ENCODE measurements at places on chromosomes 2 and 18. TPM values are rescaled to one million over a fixed set of nuclear protein-coding genes. Genes with fewer than 3 reads are reported as not detected.

DNA sequence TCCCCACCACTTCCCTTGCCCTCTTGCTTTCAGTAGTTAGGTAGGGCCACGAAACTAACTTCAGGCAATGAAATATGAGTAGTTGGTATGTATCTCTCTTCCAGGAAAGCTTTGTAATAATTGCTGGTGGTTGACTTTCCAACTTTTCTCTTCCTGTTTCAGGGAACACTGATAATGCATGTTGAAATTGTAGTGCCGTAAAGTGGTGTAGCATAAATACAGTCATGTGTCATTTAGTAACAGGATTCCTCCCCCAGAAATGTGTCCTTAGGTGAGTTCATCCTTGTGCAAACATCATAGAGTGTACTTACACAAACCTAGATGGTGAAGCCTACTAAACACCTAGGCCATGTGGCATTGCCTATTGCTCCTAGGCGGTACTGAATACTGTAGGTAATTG lies 429.2 kb downstream of the PID1 start:
- H3K27me3 ChIP-seq, result no peaks in the 10 kb centered on the region
- no peak overlapping the region for H3K27ac ChIP-seq
- H3K36me3 ChIP-seq, result no peaks in the 10 kb centered on the region
- H3K4me1 ChIP-seq, result no peaks in the 10 kb centered on the region
- DNase-seq, result no peak

DNA sequence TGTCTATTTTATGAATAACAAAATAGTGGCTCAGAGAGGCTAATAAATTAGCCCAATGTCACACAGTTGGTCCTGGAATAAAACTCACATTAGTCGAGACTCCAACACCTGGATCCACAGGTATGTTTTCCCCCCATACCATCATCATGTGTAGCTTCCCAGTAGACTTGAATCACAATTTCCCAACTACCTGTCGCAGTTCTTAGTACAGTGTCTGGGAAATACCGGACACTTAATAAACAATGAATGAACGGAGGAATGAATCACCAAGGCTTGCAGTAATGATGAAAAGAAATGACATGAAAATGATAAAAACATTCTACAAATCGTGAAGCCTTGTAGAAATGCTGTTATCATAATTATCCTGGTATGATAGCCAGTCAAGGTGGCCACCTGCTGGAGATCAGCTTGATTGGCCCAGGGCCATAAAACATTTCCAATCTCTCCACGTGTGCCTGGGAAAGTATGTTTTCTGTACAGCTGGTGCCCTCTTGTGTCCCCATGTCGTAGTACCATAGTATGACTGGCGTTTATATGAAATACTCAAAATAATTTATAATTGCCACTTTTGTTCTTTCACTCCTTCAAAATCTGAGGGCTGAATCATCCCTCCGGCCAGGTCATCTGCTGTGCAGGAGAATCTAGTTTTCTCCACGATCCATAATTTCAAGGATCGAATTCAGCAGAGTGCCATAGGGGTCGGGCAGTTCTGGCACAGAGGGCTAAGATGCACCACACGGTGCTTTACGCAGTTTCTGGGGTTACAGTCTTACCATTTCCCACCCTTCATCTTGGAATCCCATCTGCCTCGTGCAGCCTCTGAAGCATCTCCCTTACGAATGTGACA lies 95.4 kb downstream of the LAMA1 start:
- no peaks in the 10 kb centered on the region for H3K36me3 ChIP-seq
- H3K27me3 ChIP-seq, result no peaks in the 10 kb centered on the region
- H3K27ac ChIP-seq, result no peak overlapping the region
- no peaks in the 10 kb centered on the region for H3K4me1 ChIP-seq

- no peaks in the 10 kb centered on the region for H3K4me1 ChIP-seq
- peaks cover 11% of the 10 kb centered on the region for H3K27me3 ChIP-seq
- H3K27ac ChIP-seq, result no peak overlapping the region
- no peak for DNase-seq
Observed at GRCh38 chr2:240249423-240250149, 109.1 kb upstream of the OTOS start.

GRCh38 chr2:42071791-42072190 lies 24.0 kb downstream of the PKDCC start:
- no peak overlapping the region for H3K4me3 ChIP-seq
- H3K27ac ChIP-seq, result no peak overlapping the region
- H3K36me3 ChIP-seq, result no peaks in the 10 kb centered on the region

- no peak overlapping the region for H3K4me3 ChIP-seq
- H3K27me3 ChIP-seq, result peaks cover 2% of the 10 kb centered on the region
- no peak for DNase-seq
- peaks cover 3% of the 10 kb centered on the region for H3K36me3 ChIP-seq
- no peaks in the 10 kb centered on the region for H3K4me1 ChIP-seq
Observed at GRCh38 chr2:33354981-33355380, 121.5 kb upstream of the RASGRP3 start.

DNA sequence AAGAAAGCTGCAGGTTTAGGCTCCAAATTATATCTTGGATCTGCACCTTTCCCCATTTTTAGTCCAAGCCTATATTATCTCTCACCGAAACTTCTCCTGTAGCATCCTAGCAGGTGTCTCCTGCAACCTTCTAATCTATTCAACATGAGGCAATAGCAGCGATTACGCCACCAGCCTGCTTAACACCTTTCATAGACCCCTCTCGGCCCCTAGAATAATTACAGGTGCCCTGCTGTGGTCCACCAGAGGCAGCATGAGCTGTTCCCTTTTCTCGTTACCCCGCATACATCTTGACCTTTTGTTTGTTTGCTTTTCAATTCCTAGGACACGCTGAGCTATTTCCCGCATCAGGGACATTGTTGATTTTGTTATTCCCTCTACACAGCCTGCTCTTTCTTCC lies 361.9 kb downstream of the CYRIA start:
- no peaks in the 10 kb centered on the region for H3K36me3 ChIP-seq
- peaks cover 9% of the 10 kb centered on the region for H3K27me3 ChIP-seq
- DNase-seq, result no peak
- no peak overlapping the region for H3K27ac ChIP-seq
- peaks cover 5% of the 10 kb centered on the region for H3K4me1 ChIP-seq
- no peak overlapping the region for H3K4me3 ChIP-seq

The SP140L gene
- total RNA-seq, result 41.9 TPM

The DLX2 gene
- total RNA-seq, result not detected

The BMP10 gene
- not detected for total RNA-seq

The RAPGEF4 gene
- 0.21 TPM for total RNA-seq

The FRZB gene
- total RNA-seq, result not detected

The RIT2 gene
- total RNA-seq, result not detected
